ENCODE measurements at places on chromosomes 1 and 21.
A peak's percentile ranks its signal among the peaks of the same experiment; 100 is the strongest.

DNA sequence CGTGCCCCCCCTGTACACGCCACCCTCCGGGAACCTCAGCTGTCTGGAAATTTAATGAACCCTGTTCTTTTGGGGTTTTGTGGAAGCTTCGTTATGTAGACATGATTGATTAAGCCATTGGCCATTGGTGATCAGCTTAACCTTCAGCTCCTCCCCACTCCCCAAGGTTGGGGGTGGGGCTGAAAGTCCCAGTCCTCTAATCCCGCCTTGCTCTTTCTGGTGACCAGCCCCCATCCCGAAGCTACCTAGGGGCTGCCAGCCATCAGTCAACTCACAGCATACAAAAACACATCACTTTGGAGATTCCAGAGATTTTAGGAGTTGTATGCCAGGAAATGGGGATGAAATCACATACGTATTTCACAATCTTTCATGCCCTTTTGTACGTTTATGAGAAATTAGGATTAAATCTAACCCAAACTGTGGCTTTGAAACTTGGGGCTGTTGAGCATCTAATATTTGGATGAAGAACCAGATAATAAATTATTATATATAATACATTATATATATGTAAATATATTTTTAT is 52.3 kb downstream of the BACE2 start:
- DNase-seq, result no peak

DNA sequence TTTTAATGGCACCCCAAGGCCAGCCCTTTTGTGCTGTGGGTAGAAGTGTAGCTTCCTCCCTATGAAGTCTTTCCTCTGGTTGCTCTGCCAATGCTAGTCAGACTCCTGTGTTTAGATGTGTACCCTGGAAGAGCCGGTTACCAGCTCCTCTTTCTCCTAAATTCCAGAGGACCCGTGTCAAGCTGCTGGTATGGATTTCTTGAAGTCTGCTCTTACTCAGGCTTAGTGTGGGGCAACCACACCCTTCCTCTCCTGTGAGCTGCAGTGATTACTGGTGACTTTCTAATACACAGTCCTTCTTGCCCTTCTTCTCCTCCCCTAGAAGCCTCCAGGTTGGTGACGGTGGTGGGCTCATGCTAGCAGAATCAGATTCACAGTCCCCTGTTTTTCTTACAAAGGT is 74.1 kb upstream of the AKT3 start:
- DNase-seq, result peak; percentile 85

DNA sequence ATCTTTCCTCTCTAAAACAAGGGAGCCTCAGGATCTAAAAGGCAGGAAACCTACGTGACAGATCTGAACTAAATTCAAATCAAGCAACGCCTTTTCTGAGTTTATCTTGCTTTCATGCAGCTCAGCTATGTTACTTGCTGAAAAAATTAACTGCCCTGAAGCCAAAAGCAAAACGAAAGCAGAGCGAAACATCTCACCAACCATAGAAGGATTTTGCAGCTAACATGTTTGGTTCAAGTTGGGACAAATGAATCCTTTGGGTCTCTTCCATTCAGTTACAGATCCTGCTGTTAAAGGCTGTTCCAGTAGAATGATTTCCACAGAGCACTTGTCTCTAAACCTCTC is 482 bp downstream of the SLC2A5 start:
- DNase-seq, result no peak

- DNase-seq, result no peak
These were observed 5.9 kb upstream of the SERINC2 start for GRCh38 chr1:31407029-31407626.
